ENCODE measurements at places on chromosomes 2 and 18. TPM values are rescaled to one million over a fixed set of nuclear protein-coding genes. Genes with fewer than 3 reads are reported as not detected.

DNA sequence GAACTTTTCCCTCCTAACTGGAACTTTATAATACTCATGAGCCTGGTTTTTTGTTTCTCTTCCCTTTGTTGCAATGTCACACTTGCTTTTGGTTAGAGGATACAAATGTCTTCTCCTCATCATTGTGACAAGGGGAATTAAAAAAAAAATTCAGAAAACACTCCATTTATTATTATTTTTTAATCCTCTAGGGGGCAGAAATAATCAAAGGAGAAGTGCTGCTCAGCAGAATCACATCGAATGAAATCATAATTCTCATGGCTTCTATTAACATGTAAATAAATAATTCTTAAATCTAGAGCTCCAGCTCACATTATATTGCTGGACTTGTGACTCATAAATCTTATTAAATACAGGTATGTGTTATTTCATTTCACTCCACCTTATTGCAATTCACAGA lies 273.8 kb downstream of the TRIB2 start:
- DNase-seq = no peak

DNA sequence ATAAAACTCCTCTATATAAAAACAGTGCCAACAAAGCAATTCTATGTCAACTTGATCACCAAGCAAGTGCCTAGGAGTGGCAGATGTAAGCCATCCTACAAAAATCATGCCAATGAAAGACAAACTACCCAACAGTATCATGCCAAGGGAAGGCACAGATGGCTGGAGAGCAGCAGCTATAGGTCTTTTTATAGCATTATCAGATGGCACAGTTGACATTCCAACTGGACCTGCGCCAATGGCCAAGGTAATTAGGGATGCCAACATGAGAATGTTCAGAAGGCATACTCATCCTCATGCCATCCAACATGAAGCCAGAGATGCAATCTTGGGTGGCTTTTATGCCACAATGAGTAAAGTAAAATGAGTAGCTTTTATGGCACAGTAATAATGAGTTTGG lies 237.3 kb downstream of the OTX1 start:
- DNase-seq = no peak

- no peak for DNase-seq
These were observed 35.5 kb downstream of the TMEFF2 start for GRCh38 chr2:192159208-192159607.

DNA sequence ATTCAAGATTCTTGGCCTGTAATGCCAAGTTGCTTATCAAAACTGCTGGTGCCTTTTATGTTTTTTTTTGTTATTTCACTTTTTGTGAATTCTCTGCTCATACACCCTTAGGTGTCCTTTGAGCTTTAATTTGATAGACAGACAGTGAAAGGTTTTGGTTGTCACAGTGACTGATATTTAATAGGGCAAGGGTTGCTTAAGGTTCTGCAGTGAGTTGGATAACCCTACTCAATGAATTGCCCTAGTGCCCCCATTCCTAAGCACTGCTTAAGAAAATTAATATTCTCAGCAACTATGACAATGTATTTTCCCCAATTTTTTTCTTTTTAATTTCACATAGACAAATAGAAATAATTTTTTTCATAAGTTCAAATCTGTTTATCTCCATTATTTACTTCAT lies 15.4 kb downstream of the PPIG start:
- DNase-seq = no peak

- no peak for DNase-seq
These were observed 427.7 kb upstream of the HS6ST1 start for GRCh38 chr2:128746356-128746755.

GRCh38 chr2:8216397-8216796 lies 465.5 kb upstream of the ID2 start:
- no peak for DNase-seq

DNA sequence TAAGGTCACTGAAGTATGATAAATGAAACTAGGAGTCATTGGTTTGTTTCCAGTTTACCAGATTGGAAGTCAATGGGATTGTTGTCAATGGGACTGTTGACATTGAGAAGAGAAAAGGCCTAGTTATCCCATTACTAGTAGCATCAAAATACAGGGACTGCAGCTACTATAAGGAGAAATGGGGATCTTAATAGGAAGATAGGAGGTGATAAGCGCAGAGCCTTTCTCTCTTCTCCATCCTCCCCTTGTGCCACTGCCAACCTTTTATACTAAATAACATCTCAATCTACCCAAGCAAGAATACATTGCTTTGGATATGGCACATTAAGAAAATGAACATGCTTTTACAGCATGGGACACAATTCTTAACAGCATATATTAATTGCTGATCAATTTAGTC lies 10.5 kb upstream of the BBS5 start:
- no peak for DNase-seq

- no peak for DNase-seq
These were observed 23.0 kb downstream of the BIN1 start for GRCh38 chr2:127083819-127084503.

DNA sequence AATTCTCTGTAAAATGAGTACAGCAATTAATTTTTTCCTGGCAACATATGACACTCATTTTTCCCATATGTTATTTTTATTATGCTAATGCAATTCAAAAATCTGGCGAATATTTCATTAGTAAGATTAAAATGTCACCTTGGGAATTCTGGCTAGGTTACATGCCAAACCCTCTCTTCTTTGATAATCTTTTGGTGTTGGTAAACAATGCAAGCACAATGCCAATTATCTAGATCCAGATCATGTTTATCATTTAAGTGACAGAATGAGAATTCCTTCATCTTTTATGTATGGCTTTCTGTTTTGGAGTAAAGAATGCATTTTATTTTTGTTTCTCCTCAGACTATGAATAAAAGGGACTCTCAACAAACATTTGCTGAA lies 33.7 kb downstream of the GPR75 start:
- no peak for DNase-seq

- DNase-seq = no peak
These were observed 21.4 kb upstream of the SH3BP4 start for GRCh38 chr2:234930397-234930796.

DNA sequence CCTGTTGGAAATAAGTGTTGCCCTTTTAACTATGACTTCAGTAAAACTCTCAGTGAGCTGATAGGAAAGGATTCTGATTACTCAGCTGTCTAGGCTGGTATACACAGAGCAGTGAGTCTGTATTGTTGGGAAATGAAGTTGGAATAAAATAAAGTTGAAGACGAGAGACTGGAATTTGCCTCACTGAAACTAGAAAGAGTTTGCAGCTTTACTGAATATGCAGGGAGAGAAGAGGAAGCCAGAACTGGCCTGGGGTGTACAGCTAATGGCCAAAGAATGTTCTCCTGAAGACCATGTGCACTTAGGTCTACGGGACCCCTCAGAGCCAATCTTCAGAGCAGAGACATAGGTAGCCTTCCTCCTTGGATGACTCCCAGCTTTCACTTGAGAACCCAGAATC lies 26.5 kb downstream of the EIF4E2 start:
- no peak for DNase-seq

GRCh38 chr2:106859498-106859897 lies 26.5 kb downstream of the ST6GAL2 start:
- DNase-seq = no peak

DNA sequence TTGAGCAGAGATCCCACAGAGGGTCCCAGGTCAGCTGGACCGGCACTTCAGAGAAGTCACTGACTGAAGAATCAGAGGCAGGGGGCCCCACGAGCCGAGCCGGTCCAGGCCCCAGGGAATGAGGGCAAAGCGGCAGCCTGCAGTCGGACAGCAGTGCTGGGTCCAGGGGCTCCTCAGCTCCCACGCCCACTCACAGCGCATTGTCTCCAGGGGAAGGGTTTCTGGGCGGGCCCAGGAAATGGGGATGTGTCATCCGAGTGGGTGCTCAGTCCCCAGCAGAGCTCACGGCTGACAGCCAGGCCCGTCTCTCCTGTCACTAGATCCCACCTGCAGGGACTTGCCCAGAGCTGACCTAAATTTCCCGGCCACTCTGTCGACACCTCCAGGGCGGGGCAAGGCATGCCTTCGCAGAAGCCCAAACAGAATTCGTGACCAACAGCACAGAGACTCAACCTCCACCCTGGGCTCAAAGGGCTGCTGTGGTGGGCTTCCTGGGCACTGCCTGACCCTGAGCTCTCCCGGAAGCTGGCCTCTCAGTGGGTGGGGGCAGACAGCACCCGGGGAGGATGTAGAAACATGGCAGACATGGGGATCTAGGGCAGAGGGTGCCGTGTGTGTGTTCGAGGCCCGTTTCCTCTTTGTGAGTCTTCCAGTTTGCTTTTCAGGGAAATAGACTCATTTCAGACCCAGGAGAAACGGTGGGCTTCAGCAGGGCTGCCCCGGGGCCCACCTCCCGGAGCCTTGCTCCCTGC lies 42.1 kb upstream of the TAF1B start:
- no peak for DNase-seq

DNA sequence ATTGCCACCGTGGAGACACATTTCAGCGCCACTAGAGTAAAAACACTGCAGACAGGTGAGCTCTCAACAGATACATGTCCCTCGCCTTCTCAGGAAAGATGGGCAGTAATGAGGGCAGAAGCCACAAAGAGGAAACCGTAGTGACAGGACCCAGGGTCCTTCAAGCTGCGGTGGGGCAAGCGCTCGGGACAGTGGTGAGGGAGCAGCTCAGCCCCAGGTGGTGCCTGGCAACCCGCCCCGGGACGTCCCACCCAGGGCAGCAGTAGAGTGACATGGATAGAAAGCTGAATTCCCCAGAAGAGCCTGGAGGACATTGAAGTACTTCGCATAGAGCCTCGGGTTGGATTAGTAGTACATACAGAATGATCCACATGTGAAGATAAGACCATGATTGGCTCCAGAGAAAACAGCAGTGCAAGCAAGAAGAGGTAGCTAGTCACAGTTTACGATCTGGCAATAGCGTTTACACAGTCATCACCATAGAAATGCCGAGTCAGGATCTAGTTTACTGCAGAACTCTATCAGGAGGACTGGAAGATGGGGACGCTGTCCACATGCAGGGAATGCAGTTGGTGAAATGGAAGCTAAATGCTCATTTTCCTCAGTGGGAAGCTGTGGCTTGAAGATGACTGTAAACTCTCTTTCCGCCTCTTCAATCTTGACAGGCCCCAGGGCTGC lies 37.4 kb upstream of the ALPP start:
- no peak for DNase-seq

Gene SPDYA
- total RNA-seq = 4.1 TPM

Gene CNDP2
- total RNA-seq = 141 TPM

All from naive thymus-derived CD4-positive, alpha-beta T cell (primary cell).